ENCODE measurements at places on chromosomes 1 and 21.

GRCh38 chr1:153353226-153353947 lies 4.3 kb upstream of the S100A9 start:
- DNase-seq, result no peak

DNA sequence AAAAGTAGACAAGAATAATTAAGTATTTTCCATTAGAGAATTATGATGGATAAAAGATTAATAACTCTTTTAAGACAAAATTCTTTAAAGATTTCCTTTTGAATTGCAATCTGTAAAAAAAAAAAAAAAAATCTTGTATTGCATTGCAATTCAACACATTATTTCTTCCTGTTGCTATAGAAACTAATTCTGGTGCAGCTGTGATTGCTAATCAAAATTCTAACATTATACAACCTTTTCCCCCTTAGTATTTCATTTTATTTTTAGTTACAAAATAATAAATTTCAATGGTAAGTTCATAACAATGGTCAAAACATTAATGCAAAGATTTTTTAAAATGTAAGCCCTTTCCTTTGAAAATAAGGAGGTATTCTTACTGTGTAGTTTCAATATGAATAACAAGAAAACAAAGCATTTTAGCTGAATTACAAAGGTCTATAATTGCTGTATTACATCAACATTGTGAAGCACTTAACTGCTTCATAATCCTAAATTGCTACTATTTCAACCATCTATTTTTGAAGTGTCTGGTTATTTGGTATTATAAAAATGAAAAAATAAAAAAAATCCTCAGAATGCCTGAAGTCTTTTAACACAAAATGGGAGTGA lies 135.0 kb downstream of the SYT14 start:
- no peak for DNase-seq

GRCh38 chr1:168482106-168482505 lies 61.7 kb downstream of the XCL2 start:
- DNase-seq, result no peak

DNA sequence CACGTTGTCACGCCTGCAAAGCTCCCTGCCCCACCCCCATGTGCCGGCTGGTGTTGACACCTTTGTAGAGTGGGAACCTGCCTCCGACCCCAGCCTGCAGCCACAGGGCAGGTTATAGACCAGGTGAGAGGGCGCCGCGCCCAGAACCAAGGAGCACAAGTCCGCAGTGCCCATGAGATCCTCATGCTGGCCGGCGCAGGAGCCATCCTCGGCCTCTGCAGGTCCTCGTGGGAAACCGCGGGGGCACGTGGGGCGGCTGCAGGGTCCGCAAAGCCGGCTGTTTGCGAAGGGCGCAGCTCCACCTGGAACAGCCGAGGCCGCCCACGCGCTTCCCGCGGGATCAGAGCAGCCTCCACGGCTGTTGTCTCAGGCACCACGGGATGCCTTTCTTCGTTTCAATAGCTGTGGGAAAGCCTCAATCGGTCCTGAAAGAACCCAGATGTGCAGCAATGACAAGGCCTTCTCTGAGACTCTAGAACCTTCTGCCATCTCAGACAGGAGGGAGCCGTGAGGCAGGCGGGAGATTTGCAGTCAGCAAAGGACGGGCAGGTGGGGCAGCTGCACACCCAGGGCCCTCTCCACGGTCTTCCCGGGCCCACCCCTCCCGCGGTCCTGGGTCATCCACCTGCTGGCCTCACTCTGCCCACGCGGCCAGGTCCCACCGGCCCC lies 29.9 kb downstream of the POFUT2 start:
- DNase-seq, result no peak

DNA sequence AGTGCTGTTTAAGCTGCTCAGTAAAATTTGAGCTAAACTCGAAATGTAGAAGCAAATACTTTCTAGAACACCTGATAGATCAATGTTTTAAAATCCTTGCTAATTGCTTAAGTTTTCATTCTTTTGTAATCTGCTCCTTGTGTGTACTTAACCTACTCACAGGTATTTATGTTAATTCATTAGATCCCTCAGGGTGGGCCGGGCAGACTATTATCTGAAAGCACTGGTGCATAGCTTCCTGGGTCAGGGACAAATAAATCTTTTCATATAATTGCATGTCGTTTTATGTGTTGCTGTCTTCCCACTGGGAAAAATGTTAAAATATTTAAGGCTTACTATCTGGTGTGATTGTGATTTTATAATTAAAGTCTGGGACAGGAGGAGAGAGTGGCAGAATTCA lies 440.5 kb downstream of the SMYD3 start:
- DNase-seq, result no peak

DNA sequence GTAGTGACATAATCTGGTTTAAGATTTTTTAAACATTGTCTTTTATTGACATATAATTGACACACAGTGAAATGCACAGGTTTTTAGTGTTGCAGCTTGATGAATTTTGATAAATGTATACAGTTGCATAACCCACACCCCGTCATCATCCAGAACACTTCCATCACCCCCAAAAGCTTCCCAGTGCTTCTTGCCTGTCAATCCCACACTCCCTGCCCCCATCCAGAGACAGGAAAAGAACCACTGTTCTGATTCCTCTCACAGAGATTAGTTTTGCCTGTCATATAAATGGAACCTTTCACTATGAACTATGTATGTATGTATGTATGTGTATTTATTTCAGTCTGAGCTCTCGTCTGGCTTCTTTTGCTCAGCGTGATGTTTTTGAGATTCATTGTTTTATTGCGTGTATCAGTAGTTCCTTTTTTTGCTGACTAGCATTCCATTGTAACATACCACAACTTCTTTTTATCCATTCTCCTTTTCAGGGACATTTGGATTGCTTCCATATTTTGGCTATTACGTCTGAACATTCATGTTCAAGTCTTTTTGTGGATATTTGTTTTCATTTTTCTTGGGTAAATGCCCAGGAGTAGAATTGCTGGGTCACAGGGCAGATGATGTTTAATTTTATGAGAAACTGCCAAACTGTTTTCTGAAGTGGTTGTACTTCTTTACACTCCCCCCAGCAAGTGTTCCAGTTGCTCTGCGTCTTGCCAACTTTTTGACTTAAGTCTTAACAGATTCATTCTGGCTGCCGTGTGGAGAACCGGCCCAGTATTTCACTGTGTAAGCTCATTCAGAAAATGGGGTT lies 8.7 kb downstream of the UBIAD1 start:
- no peak for DNase-seq

- DNase-seq, result no peak
Measured at GRCh38 chr1:100862591-100862990, 32.1 kb downstream of the EXTL2 start.

GRCh38 chr1:27448982-27449381 lies 41.0 kb downstream of the WASF2 start:
- DNase-seq, result no peak
